ENCODE measurements at places on chromosomes 4 and X.

DNA sequence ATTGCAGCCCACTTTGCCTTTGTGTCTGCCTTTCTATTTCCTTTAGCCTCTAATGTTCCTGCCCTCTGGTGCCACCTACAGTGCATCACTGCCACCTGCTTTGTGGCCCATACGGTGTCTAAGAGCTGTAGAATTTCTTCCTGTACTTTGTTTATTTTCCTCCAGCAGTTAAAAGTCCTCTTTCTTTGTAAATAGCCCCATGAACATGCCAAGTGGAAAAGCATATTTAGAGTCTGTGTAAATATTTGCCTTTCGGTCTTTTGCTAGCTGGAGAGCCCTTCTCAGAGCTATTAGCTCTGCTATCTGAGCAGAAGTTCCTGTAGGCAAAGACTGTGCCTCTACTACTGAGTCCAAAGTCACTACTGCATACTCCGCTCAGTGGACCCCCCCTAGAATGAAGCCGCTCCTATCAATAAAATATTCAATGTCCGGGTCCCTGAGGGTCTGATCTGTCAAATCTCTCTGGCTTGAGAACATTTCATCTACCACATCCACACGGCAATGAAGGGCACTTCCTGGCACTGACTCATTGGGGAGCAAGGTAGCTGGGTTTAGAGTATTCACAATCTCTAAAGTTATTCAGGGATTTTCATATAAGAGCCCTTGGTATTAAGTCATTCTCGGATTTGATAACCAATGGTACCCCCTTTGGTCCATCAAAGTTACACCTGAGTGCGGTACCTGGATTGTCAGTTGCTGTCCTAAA is 36.3 kb downstream of the SULT1E1 start:
- DNase-seq = no peak

DNA sequence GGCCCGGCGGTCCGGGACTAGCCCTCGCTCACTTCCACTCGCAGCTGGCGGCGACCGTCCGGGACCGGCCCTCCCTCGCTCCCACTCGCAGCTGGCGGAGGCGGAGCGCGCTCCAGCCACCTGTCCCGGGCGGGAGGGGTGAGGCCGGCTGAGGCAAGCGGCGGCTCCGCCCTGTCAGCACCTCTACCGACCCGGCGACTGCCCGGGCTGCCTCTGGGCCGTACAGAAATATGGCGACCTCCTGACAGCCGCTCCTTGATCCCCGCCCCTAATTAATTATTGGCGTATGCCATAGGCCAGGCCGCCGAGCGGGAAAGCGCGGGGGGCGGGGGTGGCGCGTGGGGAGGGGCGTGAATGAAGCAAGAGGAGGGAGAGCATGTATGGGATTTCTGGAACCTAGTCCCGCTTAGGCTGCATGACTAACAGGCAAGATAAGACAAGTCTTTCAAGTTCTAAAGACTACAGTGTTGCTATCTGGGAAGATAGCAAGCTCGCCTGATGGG is at the start of gene MORC4:
MORC4 (minus strand) TSS at position 200 of the 503 bp plus-strand sequence. CDS start 243 bp downstream, outside the sequence.
- peak; percentile 28 for DNase-seq

DNA sequence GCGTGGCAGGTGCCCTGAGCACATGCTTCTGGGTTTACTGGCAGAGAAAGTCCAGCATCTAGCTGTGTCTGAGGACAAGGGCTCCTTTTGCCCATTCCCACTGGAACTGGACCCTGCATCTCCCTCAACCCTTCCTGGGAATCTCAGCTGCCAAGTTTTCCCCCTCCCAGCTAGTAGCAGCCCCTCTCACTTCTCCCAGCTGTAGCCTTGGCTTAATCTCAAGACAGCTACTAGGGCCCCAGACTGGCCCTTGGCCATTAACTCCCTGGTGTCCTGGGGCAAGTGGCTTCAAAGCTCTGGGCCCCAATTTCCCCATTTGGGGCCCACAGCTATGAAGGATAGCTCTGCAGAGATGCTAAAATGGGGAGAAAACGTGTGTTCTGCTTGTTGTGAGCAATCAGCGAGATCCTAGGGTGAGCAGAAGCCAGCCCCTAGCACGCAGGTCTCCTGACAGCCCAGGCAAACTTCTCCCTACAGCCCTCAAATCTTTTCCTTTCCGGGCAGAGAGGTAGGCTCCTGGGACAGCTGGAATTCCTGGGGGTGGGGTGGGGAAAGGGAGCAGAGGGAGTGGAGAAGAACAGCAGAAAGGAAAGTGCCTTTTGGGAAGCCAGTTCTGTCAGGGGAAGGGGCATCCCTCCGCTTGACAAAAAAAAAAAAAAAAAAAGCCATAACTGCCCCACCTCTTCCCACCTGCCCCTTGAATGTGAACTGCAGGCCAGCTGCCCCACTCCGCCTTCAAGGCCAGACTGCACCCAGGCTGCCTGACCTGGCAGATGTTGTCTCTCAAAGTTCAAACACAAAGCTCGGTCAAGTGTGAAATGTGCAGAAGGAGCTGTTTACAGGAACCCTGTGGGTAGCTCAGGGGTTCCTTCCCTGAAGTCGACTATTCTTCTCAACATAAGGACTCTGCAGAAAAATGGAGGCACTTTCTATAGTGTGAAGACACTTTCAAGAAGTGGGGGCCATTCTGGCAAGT is 16.6 kb downstream of the FGD1 start:
- no peak for DNase-seq

DNA sequence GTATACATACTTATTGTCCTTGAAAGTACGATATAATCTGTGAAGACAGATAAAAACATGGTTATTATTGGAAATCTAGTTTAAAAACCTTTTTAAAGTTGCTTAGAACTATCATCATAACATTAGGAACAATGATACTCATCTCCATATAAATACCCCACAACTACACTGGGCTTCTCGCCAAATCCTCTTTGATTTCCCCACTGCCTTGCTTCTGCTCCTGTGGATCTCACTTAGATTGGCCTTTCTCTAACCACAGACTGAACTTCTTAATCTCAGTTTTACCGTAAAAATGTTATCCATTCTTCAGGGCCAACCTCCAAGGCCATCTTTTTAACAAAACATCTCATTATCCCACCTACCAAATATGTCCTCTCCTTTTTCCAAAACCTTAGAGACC is 77.6 kb downstream of the PRKG2 start:
- DNase-seq = no peak

- DNase-seq = no peak
These were observed 19.0 kb upstream of the CD99 start for GRCh38 chrX:2672084-2672483.

GRCh38 chr4:20598626-20599025 is 101.6 kb upstream of the PACRGL start:
- DNase-seq = no peak

GRCh38 chr4:34318773-34319172 is 1925.5 kb downstream of the ARAP2 start:
- DNase-seq = no peak

DNA sequence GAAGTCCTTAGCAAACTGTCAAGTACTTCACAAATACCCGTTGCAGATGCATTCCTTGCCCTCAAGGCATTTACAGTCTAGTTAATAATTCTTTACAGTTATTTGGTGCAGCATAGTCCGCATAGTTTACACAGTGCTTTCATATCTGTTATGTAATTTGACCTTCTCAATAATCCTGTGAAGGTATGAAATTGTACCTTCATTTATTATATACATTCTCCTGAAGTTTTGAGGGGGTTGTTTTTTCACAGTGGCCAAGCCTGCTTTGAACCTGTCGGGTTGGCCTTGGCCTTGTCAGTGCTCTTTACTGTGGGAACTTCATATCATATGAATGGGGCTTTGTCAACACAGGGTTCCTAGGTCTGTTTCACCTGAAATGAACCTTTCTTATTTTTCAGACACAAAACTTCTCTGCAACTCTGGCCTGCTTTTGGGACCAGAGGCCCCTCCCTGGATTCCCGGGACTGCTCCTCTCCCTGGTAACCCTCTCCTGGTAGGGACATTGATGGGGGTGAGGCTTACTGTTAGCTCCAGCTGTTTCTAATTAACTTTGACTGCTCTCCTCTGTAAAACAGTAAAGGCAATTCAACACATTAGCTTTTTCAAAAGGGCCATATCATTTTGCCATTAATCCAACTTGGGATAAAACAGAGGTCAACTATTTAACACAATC is 9.1 kb downstream of the IGFBP7 start:
- no peak for DNase-seq

DNA sequence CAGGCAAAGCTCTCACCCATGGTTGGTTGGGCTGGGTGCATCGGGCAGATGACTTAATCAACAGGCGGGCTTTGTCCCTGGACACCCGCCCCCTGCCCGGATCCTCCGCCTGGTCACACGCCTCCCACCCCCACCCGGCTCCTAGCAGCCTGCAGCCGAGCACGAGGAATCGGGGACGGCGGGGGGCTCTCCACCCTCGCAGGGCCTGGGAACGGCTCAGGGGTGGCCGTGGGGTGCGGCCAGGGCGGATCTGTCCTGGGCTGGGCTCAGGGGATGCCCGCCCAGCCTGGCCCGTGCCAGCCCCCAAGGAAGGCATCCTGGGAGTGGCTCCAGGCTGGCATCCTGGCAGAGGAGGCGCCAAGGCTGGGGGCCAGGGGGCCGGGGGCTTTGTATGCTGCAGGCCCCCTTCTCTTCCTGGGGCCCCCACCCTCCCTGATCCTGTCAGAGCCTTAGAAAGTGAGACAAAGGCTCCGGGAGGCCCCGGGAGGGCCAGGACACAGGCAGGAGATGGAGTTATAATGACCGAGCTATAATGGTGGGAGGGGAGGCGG is 32.5 kb upstream of the FGFR3 start:
- DNase-seq = no peak

- DNase-seq = no peak
These were observed 65.6 kb downstream of the MRPL1 start for GRCh38 chr4:77927991-77928925.

- no peak for DNase-seq
These were observed 274.6 kb upstream of the GALNTL6 start for GRCh38 chr4:171538601-171539100.

DNA sequence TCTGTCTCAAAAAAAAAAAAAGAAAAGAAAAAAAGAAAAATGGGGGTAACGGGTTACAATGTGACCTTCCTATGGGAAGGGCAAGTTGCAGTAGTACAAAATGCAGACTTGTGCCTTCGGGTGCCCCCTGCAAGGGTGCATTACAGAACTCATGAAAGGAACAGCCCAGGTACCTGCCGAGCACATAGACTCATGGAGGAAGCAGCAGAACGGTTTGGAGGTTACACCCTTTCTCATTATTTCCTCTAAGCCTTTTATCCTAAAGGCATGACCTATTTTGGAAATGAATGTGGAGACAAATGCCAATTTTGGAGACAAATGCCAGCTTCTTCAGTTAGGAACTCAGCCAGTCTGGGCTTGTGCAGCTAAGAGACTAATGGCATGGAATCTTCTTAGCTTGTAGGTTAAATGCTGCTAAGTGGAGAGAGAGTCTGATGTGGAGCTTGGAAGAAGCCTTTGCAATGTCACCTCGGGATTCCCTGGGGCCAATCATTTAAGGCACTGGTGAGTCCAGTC is 44.1 kb upstream of the PRKX start:
- DNase-seq = no peak

GRCh38 chrX:30144971-30145731 is 70.2 kb upstream of the MAGEB2 start:
- DNase-seq = no peak

- DNase-seq = no peak
These were observed 68.2 kb upstream of the TAPT1 start for GRCh38 chr4:16294455-16294854.

- no peak for DNase-seq
These were observed 52.1 kb downstream of the PDGFRA start for GRCh38 chr4:54281054-54281766.

DNA sequence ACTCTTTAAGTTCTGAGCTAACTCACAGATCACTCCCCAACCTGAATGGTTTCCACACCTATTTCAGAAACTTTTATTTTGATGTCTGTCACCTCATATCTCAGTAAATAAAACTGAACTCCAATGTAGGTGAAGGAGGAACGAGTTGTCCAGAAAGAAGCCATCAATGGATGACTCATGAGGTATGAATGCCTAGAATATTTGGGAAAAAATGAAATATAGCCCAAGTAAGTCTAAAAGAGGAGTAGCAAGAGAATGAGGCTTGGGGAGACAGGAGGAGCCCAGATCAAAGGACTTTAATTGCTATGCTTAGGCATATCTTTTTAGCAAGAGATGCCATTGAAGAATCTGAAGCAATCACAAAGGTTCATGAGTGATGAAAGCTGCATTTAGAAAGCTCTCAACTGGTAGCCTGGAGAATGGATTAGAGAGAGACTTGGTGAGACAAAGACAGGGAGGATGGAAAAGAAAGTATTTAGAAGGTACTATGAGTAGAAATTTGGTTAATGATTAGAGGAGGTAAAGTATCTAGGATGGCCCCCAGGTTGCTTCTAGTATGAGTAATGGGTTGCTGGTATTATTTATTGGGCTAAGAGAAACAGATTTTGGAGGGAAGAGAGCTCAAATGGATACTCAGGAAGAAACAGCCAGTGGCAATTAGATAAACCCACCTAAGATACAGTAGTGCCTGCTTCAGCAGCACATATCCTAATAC is 39.4 kb downstream of the NOCT start:
- DNase-seq = no peak

DNA sequence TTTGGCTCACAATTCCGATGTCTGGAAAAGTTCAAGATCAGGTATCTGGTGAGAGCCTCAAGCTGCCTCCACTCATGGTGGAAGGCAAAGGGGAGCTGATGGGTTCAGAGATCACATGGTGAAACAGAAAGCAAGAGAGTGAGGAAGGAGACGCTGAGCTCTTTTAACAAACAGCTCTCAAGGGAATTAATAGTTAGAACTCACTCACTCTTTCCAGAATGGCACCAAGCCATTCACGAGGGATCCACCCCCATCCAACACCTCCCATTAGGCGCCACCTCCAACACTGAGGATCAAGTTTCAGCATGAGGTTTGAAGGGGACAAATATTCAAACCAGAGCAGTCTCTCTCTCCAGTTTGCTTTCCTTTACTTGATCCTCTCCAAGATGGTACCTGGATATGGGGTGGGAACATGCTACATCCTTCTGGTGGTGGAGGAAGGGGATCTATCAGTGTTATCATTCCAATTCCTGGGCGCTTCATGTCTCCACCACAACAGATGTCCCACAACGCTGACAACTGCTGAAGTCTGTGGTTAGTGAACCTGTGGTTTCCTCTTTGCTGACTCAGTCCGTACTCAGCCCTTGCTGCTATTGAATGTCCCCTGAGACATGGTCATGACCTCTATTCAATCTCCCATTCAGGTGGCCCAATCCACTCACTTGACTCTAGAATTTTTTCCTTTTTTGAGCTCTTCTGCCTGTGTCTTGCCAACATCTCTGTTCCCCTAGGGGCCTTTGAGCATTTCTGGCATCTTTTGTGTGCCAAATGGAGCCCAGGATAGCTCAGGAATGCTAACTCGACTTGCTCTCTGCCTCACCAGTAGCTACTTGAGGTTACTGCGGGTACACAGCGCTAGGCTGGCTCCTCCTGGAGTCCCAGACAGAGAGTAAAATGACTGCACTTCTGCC is 395.2 kb downstream of the MID1IP1 start:
- no peak for DNase-seq

Measured in left renal pelvis (tissue), 4 donors.